Stimulated activated CD8-positive, alpha-beta memory T cell treated with anti-CD3 and anti-CD28 coated beads, Interleukin-7, amount 100 ng/mL, for 1 hour (primary cell): ENCODE measurements at places on chromosomes 3 and 15.

- DNase-seq, result no peak
Observed at GRCh38 chr3:10391391-10391790, 70.5 kb upstream of the SEC13 start.

DNA sequence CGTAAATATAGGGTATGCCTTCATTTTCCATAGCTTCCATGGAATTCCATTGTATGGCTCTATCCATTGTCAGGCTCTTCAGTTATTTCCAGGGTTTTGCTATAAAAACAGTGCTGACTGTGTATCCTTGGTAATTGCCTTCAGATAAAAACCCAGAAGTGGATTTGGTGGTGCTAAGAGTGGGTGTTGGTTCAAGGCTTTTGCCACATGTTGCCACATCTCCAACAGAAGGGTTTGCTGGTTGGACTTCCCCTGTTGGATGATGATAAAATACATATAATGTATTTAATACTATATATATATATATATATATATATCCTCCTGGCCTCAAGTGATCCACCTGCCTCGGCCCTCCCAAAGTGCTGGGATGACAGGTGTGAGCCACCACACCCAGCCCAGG lies 97.8 kb downstream of the FLNB start:
- no peak for DNase-seq

DNA sequence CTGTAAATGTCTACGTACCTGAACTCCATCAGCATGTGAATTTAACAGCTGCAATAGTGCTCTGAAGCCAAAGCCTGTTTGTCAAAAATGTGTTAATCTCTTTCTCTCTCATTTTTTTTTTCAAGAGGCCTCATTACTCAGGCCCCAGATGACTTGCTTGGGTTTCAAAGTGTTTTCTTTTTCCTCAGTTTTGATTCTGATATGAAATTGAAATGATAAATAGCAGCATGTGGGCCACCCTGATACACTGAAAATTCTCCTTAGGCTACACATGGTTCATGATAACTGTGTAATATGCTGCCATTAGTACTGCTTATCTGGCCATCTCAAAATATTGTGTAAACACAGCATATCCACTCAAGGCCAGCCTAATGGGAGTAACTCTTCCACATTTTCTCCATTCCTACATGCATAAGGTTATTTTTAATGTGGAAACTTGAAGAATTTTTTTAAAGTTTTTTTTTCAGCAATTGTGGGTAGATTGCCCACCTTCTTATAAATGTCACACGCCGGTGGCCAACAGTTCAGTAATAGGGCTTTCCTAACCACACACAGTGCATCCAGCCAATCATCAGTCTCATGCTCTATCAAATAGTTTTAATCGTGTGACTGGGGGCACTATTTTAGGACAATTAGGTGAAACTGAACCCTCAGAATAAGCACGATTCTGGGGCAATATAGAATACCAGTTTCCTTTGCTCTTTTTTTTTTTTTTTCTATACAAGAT lies 13.1 kb upstream of the DENND4A start:
- no peak for DNase-seq

GRCh38 chr15:38610748-38611147 lies 46.1 kb upstream of the RASGRP1 start:
- no peak for DNase-seq

GRCh38 chr3:181757694-181758306 lies 46.1 kb downstream of the SOX2 start:
- no peak for DNase-seq

DNA sequence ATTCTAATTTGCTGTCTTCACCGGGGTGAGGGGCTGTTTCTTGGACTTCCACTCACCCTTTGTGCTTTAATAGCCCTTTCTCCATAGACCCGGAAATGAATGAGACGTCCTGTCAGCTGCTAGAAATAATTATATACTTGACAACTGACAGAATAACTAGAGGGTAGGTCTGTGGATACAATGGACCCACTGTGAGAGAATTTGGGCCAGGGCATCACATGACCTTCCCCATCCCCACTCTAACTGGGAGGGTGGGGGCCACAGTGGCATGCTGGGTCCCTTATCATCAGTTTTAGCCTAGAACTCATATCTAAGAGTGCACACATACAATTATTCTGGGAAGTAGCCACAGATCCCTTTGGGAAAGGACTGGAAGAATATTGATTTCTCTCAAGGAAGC lies 25.9 kb upstream of the MINAR1 start:
- DNase-seq, result no peak

- DNase-seq, result no peak
Observed at GRCh38 chr3:176814285-176814684, 383.0 kb downstream of the TBL1XR1 start.

GRCh38 chr3:129575997-129576384 lies 30.5 kb downstream of the PLXND1 start:
- no peak for DNase-seq

DNA sequence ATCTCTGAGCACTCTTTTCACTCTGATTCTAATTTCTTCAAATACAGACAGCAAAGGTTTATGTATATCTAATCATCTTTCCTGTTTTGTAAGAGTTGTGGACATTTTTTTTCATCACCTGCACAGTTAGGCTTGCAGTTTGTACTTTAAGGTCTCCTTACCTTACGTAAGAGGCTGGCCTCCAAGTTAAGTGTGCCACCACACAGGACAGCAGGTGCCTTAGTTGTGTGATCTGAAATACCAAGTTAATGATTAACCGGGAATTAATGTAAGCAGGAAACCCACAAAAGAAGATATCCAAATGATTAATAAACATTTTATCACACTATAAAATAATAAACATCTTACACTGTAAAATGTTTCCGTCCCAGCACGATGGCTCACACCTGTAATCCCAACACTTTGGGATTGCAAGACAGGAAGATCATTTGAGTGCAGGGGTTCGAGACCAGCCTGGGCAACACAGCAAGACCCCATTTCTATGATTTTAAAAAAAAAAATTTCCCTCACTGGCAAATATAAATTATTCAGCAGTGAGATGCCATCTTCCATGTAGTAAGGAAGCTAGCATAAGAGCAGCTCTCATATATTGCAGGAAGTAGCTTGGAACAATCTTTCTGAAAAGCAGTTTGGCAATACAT lies 87.7 kb upstream of the LIMD1 start:
- DNase-seq, result no peak

GRCh38 chr3:81684751-81685395 lies 76.6 kb downstream of the GBE1 start:
- DNase-seq, result no peak

- DNase-seq, result no peak
Observed at GRCh38 chr3:186989429-186989828, 59.1 kb downstream of the ST6GAL1 start.

- DNase-seq, result no peak
Observed at GRCh38 chr3:78455166-78455565, 1312.6 kb downstream of the ROBO1 start.

DNA sequence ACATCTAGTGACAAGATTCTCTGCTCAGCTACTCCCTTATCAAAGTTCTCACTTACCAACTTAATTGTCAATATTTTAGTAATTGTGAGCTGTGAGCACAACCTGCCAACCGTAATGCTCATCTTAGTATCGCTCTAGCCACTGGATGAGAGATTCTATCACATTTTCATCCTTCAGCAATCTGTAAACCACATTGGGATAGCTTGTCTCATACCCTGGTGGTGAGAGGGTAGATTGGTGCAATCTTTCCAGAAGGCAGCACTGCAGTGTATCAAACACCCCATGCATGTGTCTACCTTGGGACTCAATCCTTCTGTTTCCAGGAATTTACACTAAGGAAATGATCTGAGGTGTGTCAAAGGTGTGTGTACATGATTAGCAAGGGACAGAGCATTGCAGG lies 18.9 kb upstream of the ATP8B4 start:
- no peak for DNase-seq

- DNase-seq, result no peak
Observed at GRCh38 chr3:13896473-13897154, 16.7 kb upstream of the WNT7A start.

GRCh38 chr3:152860736-152861135 lies 25.8 kb downstream of the P2RY1 start:
- no peak for DNase-seq

GRCh38 chr15:35311615-35312014 lies 226.5 kb upstream of the NANOGP8 start:
- no peak for DNase-seq

DNA sequence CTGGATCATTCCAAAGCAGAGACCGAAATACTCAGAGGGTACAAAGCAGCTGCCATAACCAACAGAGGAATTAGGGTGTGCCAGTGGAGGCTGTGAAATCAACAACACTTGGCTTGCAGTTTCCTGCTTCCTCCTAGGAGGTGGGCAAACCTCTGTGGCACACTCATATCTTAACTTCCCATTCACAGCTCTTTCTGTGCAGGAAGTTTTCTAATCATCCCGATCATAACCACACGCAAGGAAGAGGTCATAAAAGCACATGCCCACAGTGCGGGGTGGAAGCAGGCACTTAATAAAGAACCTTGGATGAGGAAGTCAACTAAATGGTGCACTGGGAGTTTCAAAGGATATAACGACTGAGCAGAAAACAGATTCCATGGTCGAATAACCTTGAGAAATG lies 5.1 kb downstream of the SCAMP2 start:
- no peak for DNase-seq

DNA sequence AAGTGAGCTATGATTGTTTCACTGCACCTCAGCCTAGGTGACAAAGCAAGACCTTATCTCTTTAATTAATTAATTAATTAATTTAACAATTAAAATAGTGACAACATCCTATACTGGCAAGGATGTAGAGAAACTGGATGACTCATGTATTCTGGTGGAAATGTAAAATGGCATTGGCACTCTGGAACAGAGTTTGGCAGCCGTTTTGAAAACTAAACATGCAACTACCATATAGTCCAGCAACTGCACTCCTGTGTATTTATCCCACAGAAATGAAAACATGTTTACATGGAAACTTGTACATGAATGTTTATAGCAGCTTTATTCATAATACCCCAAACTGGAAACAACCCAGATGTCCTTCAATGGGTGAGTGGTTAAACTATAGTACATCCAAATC lies 56.6 kb downstream of the ANP32A start:
- DNase-seq, result no peak

- no peak for DNase-seq
Observed at GRCh38 chr3:98814817-98815420, 51.8 kb downstream of the ST3GAL6 start.

GRCh38 chr3:177378168-177378567 lies 180.9 kb upstream of the TBL1XR1 start:
- DNase-seq, result no peak

- DNase-seq, result no peak
Observed at GRCh38 chr3:144662729-144663128, 691.1 kb downstream of the DIPK2A start.

- DNase-seq, result no peak
Observed at GRCh38 chr15:22954798-22955543, 25.2 kb downstream of the CYFIP1 start.

- no peak for DNase-seq
Observed at GRCh38 chr3:97899331-97899730, 72.9 kb downstream of the RIOX2 start.

DNA sequence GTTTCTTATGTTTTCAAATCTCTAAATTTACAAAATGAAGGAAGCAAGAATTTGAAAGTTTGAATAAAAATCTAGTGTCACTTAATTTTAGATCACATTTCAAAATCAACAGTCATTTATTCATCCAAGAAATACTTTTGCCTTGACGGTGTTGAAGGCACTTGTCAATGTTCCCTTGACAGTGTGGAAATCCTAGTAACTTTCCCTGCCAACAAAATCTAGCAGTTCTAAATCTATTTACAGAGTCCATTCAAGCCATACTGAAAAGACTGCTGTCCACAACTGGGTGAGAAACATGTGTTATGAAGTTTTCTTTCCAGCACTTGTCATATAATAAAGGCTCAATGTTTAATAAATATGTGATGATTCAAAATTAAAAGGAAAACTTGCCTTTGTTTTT lies 8.6 kb upstream of the MAP2K5 start:
- DNase-seq, result no peak

DNA sequence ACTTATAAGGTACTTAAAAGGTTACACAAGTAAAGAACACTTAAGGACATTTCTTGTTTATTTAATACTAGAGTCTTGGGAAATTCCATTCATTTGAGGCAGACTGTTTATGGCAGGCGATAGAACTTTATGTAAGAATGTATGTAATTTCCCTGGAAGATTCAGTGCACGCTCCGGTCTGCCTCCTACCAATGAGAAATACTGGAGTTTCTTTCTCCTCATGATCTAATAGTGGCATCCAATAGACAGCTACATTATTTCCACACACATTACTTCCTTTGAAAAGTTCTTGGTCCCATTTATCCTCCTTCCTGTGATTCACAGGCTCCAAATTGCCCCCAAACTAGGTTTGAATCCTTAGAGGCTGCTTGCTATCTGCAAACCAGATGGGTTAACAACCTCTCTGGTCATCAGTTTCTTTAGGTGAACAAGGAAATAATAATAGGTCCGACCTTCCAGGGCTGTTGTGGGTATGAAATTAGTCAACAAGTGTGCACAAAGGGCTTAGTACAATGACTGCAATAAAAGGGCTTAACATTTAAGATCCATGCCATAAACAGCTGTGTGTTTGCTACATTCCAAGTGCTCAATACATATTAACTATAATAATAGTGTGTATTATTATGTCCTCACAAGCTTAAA lies 30.7 kb downstream of the EIF4E3 start:
- no peak for DNase-seq

GRCh38 chr15:70252056-70252950 lies 154.6 kb upstream of the TLE3 start:
- DNase-seq, result no peak

DNA sequence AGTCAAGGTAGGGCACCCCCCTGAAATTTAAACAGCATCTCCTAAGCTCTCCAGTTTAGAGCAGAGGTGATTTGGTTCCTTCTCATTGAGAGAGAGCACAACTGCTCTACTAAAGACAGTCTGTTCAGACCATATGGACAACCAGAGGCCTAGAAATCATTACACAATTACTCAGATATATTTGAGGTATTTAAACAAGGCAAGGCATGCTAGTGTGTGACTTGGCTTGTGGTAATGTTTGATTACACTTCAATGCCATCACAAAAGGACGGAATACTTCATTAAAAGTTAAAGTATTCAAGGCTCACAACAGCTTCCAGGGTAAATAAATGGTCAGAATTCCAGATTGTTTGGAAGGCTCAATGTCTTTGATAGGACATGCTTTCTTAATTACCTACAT lies 110.2 kb downstream of the LRTM1 start:
- DNase-seq, result no peak

GRCh38 chr15:58520464-58520863 lies 88.7 kb downstream of the LIPC start:
- DNase-seq, result no peak

- no peak for DNase-seq
Observed at GRCh38 chr3:71194785-71195184, 388.7 kb downstream of the FOXP1 start.

DNA sequence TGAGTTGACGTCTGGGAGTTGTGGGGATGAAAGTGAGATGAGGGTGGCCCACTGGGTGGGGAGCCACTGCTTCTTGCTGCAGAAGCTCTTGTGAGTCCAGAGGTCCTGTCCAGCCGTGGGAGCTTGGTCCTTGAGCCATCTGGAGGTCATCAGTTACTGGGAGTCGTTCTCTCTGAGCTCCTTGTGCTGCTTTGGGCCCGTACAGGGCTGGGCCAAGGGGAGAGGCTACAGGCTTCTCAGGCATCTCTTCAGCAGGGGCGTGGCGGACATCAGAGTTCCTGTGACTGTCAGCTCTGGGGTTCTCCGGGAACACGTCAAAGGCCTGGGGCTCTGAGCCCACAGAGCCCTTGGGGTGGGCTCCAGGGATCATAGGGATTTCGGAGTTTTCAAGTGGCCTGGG lies 2.6 kb downstream of the PRRT3 start:
- no peak for DNase-seq
